Fibroblast of skin of right quadriceps (primary cell): ENCODE measurements at places on chromosomes 5 and 9.
A peak's percentile ranks its signal among the peaks of the same experiment; 100 is the strongest.

DNA sequence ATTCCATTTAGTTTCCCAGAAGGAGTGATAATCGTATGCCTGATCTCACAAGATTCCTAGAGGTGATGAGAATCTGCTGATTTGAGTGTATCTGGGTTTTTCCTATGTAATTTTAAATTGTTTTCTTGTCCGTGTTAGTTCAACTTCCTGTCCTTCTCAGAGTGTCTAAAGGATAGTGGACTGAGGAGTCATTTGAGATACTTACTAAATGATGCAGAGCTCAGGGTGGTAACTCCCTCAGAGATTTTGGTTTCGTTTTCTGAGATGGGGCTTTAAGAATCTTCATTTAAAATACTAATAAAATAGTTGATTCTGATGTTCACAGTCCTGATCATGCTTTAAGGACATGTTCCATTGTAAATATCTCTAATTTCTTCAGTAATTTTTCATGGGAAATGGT, 30.3 kb downstream of the MELK start:
- DNase-seq = no peak

GRCh38 chr5:85441853-85442252, 1057.2 kb upstream of the EDIL3 start:
- DNase-seq = no peak

- DNase-seq = peak; percentile 87
These were observed 55.3 kb upstream of the IL17B start for GRCh38 chr5:149434162-149435014.

DNA sequence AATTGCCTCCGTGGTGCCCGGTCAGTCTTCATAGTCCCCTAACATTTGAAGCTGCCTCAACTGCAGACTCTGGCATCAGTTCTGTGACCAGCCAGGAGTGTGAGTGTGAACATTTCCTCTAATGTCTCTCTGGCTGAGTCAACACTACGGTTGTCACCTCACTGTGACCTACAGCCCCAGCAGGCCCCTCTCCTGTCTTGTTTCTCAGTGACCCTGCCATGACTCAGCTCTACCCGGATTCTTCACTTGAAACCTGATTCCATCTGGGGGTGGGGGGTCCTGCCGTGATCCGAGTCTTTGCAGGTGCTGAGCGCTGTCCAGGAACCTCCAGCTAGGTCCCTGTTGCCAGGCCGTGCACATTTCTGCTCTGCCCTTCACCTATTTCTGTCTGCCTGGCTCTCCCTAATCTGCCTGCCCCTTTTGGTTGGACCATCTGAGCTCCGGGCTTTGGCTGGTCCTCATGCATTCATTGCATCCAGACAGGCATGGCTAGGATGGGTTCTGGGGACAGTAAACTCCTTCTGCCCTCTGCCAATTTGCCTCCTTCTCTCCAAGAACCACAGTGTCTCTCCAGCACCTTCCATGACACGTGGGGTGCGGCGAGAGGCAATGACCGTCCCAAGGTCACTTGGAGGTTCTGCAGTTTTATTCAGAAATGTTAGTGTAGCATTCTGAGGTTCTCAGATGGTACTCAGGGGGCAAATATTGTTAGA, 24.2 kb downstream of the STC2 start:
- peak; percentile 56 for DNase-seq

GRCh38 chr9:137575716-137576411, 2.9 kb downstream of the DPH7 start:
- DNase-seq = no peak

DNA sequence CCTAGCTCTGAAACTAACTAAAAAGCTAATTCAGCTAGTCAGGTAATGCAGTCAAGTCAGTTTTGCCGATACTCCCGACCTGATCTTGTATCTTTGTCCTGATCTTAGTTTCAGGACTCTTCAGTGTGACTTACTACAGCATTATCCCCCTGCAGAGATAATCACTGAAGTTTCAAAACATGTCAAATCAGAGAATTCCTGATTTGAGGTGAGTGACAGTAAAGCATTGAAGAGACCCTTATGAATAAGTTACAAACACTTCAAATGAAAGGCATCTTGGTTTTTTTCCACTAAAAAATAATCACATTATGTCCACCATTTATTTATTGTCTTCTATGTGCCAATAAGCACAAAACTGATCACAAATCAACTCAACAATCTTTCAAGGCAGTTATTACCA, 47.6 kb downstream of the BAAT start:
- no peak for DNase-seq

DNA sequence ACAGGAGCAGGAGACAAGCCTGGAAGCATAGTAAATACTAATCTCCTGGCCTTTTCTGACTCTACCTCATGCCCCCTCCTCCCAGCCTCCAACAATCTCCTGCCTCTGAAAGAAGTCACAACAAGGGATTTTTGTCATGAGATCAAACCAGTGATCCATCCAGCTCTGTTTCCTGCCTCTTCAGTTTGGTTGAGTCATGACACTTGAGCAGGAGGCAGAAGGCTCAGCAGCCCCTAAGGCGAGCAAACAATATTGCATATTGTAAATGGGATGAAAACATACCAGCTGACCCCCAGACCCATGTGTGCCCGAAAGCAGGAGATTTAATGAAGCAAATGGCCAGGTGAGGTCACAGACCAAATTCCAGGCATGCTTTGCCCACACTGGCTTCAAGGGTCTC, 272.8 kb downstream of the GAS1 start:
- DNase-seq = no peak

DNA sequence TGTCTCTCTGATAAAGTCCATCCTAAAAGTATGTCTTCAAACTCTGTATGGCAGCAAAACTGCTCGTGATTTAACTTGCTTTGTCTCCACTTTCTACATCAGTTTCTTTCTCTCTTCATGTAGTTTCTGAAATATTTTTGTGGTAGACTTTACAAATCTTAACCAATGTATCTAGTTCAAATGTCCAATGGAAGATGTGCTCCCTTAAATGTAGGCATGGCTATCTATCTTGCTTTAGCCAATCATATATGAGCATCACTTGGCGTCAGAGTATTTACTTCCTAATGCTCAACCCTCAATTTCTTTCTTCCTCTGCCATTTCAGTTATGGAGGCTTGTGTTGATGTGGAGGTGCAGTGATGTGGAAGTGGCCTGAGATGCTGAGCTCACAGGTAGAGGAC, 206.1 kb upstream of the ZNF608 start:
- DNase-seq = no peak

- DNase-seq = no peak
These were observed 577 bp downstream of the TUT7 start for GRCh38 chr9:86353655-86354010.

- DNase-seq = no peak
These were observed 160.3 kb upstream of the TBC1D2 start for GRCh38 chr9:98415782-98416181.

DNA sequence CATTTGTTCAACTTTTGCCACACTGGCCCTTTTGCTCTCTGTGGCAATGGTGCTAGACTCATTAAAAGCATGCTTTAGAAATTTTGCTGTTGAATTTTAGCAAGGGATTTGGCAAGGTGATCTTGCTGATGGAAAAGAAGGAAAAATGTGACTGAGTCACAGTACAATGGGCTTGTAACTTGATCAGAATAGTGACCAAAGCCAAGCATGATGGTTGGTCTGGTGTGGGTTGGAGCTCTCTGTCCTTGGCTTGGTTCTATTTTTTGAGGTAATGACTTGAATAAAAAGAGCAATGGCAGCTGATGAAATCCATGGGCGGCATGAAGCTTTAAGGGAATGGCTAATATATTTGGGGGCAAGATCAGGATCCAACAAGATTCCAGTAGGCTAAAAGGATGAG, 114.4 kb upstream of the ZNF366 start:
- DNase-seq = no peak

- DNase-seq = no peak
These were observed 30.5 kb downstream of the EPB41L4B start for GRCh38 chr9:109290385-109290784.

- no peak for DNase-seq
These were observed 66.7 kb downstream of the PCDH1 start for GRCh38 chr5:141811287-141812155.

- no peak for DNase-seq
These were observed 206.5 kb downstream of the AUH start for GRCh38 chr9:91155181-91155580.

DNA sequence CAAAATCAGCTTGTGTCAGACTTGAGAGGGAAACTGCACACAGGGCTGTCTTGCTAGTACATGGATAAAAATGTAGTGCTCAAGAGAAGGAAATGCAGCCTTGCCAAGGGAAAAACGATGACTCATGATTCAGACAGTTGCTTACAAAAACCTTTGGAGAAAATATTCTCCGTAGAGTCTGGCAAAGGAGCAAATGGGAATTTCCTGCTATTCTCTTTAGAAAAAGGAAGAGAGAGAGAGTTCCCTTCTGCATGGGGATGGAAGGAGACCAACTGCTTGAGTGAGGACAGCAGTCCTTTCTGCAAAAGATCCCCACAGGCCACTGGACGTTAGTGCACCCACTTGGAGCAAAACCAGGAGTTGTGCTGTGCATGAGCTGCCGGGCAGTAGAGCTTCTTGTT, 7.6 kb downstream of the IFNB1 start:
- peak; percentile 95 for DNase-seq

DNA sequence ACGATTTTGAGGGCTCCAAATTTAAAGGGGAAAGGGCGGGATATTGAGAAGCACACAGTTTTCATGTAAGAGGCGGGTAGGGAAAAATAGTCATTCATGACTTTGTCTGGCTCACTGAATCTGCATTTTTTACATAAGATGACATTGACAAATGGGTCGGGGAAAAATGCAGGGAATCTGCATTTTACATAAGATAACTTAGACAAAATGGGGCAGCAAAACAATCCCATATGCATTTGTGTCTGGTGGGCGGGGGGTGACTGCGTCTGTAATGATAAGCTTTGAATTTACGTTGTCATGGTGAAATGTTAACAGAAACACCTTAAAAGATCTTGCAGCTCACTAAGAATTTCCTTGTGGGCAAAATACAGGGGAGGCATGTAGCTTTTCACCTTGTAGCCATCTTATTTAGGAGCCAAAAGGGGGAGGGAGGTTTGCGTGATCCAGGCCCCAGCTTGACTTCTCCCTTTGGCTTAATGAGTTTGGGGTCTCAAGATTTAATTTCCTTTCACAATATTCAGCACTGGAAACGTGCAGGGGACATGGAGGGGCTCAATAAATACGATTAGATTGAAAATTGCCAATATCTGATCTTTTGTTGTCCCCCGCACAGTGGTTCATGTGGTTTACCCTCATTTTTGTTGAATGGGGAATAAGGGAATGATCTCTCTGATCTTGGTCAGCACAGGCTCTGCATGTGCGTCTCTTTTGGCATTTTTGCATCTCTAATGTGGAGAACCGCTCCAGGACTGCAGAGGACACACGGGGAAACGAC, 41.1 kb upstream of the GADD45G start:
- no peak for DNase-seq

- DNase-seq = no peak
These were observed 131.5 kb downstream of the ZNF608 start for GRCh38 chr5:124614836-124615385.

DNA sequence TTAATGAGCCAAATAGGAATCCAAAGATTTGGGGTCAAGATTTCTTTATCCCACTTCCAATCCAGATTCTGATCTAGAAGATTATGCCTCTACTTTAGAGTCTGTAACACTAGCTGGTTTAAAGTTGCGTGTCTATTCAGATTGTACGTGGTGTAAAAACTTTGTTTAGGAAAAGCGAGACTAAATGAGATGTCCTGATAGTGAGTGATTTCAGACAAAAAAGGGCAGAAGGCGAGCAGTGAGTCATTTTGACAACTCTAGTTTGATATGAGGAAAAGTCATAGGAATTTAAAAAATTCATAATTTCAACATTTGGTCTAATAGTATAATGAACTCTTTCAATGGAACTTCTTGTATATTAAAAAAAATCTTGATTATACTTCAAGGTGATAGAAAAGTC, 119.6 kb upstream of the KLF9 start:
- DNase-seq = peak; percentile 58

DNA sequence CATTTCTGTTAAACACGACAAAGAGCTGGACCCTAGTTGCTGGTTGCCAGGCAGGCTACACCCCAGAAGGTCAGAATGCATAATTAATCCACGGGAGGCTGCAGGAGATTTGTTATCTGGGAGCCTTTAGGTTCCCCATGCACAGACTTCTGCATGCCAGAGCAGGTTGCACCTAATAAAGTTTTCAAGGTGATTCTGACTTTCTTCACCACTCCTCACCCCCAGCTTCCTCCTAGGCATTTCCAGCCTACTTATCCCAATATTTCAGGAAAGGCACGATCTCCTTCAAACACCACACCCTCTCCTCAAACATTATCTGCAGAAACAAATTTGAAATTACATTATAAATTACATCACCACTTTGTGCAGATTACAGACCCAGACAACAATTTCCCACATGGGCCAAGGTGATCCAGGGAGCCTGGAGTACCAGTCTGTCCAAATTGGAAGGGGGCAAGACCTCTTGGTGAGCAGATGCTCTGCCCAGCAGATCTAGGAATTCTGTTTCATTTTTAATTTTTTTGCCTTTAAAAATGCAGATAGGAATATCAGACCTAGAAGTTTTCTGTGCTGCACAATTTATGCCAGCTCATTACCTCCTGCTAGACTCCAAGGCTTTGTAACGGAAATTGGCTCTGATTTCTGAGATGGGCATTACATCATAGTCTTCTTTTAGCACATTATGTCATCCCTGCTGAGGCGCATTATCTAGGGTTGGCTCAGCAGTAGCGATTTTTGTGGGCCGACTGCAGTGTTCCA, 363.4 kb upstream of the SLC30A5 start:
- peak; percentile 87 for DNase-seq

DNA sequence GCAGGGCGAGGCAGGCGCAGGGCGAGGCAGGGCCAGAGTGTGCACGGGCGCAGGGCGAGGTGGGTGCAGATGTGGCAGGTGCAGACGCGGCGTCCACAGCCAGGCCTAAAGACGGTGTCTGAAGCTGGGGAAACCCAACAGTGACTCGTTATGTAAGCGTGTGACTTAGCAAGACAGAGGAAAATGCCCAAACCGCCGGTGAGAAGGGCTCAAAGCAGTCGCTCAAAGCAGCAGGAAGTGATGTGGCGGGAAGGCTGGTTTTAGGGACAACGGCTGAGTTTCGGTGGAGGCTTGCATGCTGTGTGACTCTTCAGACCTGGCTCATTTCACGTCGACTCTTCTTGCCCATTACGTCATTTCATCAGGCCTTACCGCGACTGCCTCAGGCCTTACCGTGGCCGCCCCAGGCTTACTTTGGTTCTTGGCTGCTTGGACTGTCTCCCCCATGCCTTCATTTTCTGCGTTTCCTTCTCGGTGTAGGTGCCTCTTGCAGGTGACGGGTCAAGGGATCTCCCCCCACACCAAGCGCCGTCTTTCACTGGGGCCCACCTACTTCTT, 50.5 kb upstream of the EXOC3 start:
- DNase-seq = peak; percentile 80

- DNase-seq = no peak
These were observed 94.4 kb downstream of the GLDC start for GRCh38 chr9:6551136-6551535.
